WTC11 (cell line): ENCODE measurements at places on chromosomes 6 and 20. TPM values are rescaled to one million over a fixed set of nuclear protein-coding genes. Genes with fewer than 3 reads are reported as not detected.
A peak's percentile ranks its signal among the peaks of the same experiment; 100 is the strongest.

- DNase-seq: no peak
- 0 out of 2 replicates have a peak, but pooled peaks cover 4% of the 10 kb centered on the region for H3K36me3 ChIP-seq
- no peak overlapping the region for H3K27ac ChIP-seq
- peaks cover 11% of the 10 kb centered on the region for H3K4me1 ChIP-seq
- H3K27me3 ChIP-seq: no peaks in the 10 kb centered on the region
Observed at GRCh38 chr6:144758602-144759001, 473.5 kb downstream of the UTRN start.

TXLNB gene
- 0.07 to 0.16 TPM (median 0.15 TPM) in 3 replicates for total RNA-seq

ADGB gene
- not detected in 3 replicates for total RNA-seq

DNA sequence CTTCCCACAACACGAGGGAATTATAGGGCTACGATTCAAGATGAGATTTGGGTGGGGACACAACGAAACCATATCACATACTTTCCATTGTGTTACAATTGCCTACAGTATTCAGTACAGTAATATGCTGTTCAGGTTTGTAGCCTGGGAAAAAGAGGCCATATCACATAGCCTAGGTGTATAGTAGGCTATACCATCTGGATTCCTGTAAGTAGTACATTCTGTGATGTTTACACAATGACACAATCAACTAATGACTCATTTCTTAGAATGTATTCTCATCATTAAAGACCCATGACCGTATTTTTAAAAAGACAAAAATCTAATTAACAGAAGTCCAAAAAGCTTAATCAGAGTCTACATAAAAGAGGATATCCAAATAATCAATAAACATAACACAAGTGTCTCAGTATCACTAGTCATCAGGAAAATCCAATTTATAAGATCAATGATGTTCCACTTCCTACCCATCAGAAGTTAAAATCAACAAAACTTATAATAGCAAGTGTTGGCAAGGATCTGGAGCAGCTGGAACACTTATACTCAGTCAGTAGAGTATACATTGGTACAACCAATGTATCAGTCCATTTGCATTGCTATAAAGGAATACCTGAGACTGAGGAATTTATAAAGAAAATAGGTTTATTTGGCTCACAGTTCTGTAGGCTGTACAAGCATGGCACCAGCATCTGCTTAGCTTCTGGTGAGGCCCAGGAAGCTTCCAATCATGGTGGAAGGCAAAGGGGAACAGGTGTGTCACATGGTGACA, 215.9 kb downstream of the CLVS2 start:
- no peaks in the 10 kb centered on the region for H3K36me3 ChIP-seq
- peaks cover 22% of the 10 kb centered on the region for H3K4me1 ChIP-seq
- no peaks in the 10 kb centered on the region for H3K27me3 ChIP-seq
- no peak overlapping the region for H3K4me3 ChIP-seq

- peaks cover 46% of the 10 kb centered on the region for H3K27me3 ChIP-seq
- no peaks in the 10 kb centered on the region for H3K36me3 ChIP-seq
- DNase-seq: no peak
- H3K4me1 ChIP-seq: peaks cover 33% of the 10 kb centered on the region
- no peak overlapping the region for H3K27ac ChIP-seq
- no peak overlapping the region for H3K4me3 ChIP-seq
Observed at GRCh38 chr6:31575952-31576685, 754 bp downstream of the TNF start.

DNA sequence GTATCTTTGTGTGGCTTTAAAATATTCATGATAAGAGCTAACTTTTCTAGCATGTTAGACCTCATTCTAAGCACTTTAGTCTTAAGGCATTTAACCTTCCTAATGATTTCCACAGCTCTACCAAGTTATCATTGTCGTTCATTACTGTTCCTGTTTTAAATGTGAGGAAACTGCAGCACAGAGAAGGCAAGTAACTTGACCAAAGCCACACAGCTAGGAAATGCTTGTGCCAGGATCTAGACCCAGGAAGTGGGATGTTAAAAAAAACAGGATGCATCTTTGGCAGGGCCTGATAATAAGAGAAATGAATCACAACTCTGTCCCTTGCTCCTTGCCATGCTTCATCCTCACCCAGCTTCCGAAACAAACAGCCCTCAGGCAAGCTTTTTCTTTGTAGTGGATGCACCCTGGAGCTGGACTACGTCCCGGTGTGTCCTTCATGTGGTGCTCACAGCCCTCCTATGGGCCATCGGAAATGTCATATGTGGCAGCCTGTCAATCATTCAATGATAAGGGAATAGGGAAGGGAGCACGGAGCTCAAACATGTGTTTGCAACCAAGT, 196.9 kb upstream of the RREB1 start:
- DNase-seq: no peak
- no peaks in the 10 kb centered on the region for H3K4me1 ChIP-seq
- no peak overlapping the region for H3K27ac ChIP-seq
- H3K27me3 ChIP-seq: no peaks in the 10 kb centered on the region; the same call in 1 of the 2 replicates

OOEP gene
- 0.87 to 1.1 TPM (median 0.89 TPM) in 3 replicates for total RNA-seq

MAD2L1BP gene
- 28.6 to 31.6 TPM (median 30.1 TPM) in 3 replicates for total RNA-seq

- H3K27ac ChIP-seq: no peak overlapping the region; the same call in 1 of the 2 replicates
- peaks cover 58% of the 10 kb centered on the region for H3K4me1 ChIP-seq
- no peak for DNase-seq
- no peaks in the 10 kb centered on the region for H3K27me3 ChIP-seq
- H3K36me3 ChIP-seq: peaks cover 5% of the 10 kb centered on the region
- H3K4me3 ChIP-seq: no peak overlapping the region
Observed at GRCh38 chr20:34022151-34022838, 28.6 kb downstream of the RALY start.

- no peak overlapping the region for H3K27ac ChIP-seq
- H3K4me3 ChIP-seq: no peak overlapping the region
- H3K36me3 ChIP-seq: no peaks in the 10 kb centered on the region
- no peak for DNase-seq
Observed at GRCh38 chr6:52328729-52329128, 33.2 kb upstream of the PAQR8 start.

GRCh38 chr6:47679322-47679906, 19.0 kb upstream of the ADGRF4 start:
- no peaks in the 10 kb centered on the region for H3K4me1 ChIP-seq
- H3K36me3 ChIP-seq: no peaks in the 10 kb centered on the region
- DNase-seq: no peak
- H3K27ac ChIP-seq: no peak overlapping the region
- H3K27me3 ChIP-seq: no peaks in the 10 kb centered on the region

DNA sequence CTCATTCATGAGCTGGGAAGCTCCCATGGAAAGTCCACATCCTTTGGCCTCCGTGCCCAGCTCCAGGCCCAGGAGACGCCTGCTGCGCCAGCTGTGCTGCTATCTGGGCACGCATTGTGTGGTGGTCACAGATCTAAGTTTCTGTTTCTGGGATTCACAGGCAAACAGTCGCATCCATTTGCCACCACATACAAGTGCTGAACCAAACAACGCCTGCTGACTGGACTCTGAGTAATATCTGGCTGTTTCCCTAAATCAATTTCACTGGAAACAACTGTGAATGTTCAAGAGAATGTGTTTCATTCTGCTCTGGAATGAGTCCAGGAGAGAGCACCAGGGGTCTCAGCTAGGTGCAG, 45.5 kb downstream of the IRF4 start:
- no peak overlapping the region for H3K27ac ChIP-seq
- DNase-seq: no peak
- H3K36me3 ChIP-seq: no peaks in the 10 kb centered on the region

DNA sequence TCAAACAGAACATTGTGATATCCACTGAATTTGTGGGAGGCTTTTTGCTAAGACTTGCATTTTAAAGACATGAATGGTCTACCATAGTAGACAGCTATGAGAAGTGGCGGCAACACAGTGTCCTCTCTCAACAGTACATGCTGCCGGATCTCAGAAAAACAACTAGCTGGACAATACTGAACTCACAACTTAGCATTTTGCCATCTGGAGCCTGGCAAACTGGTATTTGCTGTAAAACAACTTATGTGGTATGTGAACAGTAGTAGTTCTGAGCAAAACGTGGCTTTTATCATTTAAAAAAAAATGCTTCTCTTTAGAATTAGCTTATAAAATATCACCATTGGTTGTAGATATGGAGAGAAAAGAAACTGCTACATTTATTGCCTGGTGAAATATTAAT, 3.3 kb upstream of the PXDC1 start:
- H3K4me1 ChIP-seq: peaks cover 47% of the 10 kb centered on the region
- no peak for DNase-seq
- peaks cover 44% of the 10 kb centered on the region for H3K27me3 ChIP-seq
- no peak overlapping the region for H3K4me3 ChIP-seq

GNAS gene
- 868 to 954 TPM (median 912 TPM) in 3 replicates for total RNA-seq

HSPA12B gene
- 6.3 to 8.5 TPM (median 8.2 TPM) in 3 replicates for total RNA-seq

DNA sequence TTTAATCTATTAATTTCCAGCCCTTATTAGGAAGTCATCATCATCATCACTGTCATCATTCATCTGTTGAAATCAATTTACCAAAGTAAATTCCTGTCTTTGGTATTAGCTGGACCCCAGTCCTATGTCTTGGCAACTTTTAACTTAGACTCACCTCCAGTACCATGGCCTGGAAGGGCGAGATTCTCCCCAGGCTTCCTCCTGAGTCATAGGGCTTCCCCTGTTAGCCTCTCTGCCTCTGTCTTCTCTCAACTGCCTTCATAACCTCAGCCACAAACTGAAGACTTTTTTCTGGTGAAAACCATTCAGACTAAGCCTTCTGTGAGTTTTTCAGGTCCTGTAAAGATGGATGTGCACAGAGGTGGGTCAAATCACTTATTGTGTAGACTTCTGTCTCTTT, 95.0 kb downstream of the NKAIN2 start:
- H3K27me3 ChIP-seq: no peaks in the 10 kb centered on the region
- no peaks in the 10 kb centered on the region for H3K4me1 ChIP-seq
- no peak overlapping the region for H3K4me3 ChIP-seq
- no peaks in the 10 kb centered on the region for H3K36me3 ChIP-seq

GRCh38 chr6:157281570-157281969, 41.7 kb downstream of the TMEM242 start:
- no peak overlapping the region for H3K4me3 ChIP-seq
- H3K36me3 ChIP-seq: no peaks in the 10 kb centered on the region
- H3K27ac ChIP-seq: no peak overlapping the region
- H3K4me1 ChIP-seq: peaks cover 13% of the 10 kb centered on the region
- DNase-seq: peak; percentile 60

DNA sequence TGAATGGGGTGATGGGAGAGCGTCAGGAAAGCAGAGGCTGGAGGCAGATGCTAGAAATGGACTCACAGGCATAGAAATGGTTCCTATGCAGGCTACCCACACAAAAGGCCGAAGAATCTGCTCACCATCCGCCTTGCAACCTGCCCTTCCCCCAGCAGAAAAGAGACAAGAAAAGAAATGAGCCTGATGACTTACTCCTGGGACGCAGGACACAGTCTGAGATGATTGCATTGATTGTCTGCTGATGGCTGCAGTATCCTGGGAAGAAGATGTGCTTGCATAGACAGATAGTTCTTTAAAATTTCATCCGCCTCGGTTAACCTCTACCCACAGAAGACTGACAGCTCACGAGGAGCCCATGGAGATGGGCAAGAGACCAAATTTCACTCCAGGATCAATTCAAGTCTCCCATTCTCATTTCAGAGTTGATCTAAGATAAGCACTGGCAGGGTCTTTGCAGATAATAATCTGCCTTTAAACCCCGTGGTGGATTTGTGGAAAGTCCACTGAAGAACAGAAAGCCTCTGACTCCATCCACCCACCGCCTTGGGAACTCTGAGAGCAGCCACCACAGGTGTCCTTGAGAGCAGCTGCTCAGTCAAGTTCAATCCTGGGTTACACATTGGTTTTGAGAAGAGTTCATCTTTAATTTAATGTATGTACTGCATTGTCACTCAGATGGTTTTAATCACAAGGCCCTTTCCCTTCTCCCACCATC, 7.2 kb downstream of the AGPAT4 start:
- no peaks in the 10 kb centered on the region for H3K27me3 ChIP-seq
- no peak for DNase-seq
- peaks cover 31% of the 10 kb centered on the region for H3K36me3 ChIP-seq
- no peak overlapping the region for H3K4me3 ChIP-seq
- H3K4me1 ChIP-seq: peaks cover 42% of the 10 kb centered on the region

GRCh38 chr20:60066438-60066823, 108.2 kb downstream of the CDH26 start:
- H3K36me3 ChIP-seq: peaks cover 4% of the 10 kb centered on the region
- DNase-seq: no peak
- peaks cover 47% of the 10 kb centered on the region for H3K27me3 ChIP-seq
- no peak overlapping the region for H3K4me3 ChIP-seq
- H3K4me1 ChIP-seq: no peaks in the 10 kb centered on the region

DNA sequence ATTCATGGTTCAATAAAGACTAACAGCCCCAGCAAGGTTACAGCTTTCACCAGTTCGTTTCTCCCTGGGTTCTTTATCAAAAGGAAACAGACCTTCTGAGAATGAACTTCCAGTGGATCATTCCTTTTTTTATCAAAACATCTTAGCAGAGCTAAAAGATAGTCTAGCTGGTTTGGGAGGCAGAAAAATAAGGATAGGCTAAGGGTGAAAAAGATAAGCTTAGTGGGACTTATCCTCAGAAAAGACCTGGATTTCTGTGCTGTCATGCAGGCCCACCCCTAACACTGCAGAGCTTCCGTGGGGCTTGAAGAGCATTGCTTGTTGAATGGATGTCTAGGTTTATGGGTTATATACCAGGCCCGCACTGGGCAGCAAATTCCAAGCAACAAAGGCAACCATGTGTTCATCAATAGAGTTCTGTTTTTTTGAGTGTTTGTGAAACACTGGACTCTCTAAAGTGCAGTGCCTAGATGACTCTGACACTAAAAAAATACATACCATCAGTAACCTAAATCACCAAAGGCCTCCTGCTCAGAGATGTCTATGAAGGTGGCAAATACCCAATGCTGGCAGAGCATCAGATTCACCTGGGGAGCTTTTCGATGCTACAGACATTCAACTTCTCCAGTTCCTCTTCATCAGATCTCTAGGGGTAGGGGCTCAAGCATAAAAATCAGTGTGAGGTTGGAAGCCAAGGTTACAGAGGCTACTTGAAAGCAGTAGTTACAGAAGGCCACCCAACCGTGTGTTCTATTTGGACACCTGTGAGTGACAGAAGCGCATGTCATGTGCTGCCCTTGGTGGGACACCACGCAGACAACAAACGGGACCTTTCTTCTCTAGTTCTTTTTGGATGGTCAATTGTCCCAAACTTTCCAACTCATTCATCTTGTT, 53.0 kb downstream of the TNFAIP3 start:
- H3K4me1 ChIP-seq: peaks cover 3% of the 10 kb centered on the region
- DNase-seq: no peak
- H3K4me3 ChIP-seq: no peak overlapping the region
- H3K27me3 ChIP-seq: peaks cover 4% of the 10 kb centered on the region; the same call in 1 of the 2 replicates
- H3K36me3 ChIP-seq: no peaks in the 10 kb centered on the region
- no peak overlapping the region for H3K27ac ChIP-seq

SALL4 gene
- 156 to 204 TPM (median 203 TPM) in 3 replicates for total RNA-seq

ANKRD66 gene
- total RNA-seq: not detected in 3 replicates

TSBP1 gene
- total RNA-seq: not detected in 3 replicates

DNA sequence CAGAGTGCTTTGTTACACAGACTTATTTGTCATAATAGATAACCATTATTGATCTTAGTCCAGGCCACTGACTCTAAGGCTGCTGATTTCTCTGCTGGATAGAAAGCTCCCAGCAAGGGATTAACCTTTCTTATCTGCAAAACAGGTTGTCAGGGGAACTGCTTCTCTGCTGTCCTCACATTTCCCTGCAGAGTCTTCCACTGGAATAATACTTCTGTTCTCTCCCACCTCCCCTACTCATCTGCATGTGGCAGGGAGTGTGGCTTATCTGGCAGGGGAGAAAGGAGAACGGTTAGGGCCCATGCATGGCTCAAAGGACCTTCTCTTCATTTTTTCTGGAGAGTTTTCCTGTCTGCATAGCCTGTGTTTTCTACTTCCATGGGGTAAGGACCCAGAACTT, 86.2 kb downstream of the LAMP5 start:
- peaks cover 5% of the 10 kb centered on the region; the same call in 1 of the 2 replicates for H3K4me1 ChIP-seq
- H3K36me3 ChIP-seq: no peaks in the 10 kb centered on the region
- H3K4me3 ChIP-seq: no peak overlapping the region
- no peak overlapping the region for H3K27ac ChIP-seq
- H3K27me3 ChIP-seq: peaks cover 3% of the 10 kb centered on the region

GRCh38 chr6:67889682-67889995, 745.4 kb upstream of the ADGRB3 start:
- H3K27ac ChIP-seq: no peak overlapping the region
- H3K4me3 ChIP-seq: no peak overlapping the region
- DNase-seq: no peak
